ENCODE measurements at places on chromosomes 4 and X.

DNA sequence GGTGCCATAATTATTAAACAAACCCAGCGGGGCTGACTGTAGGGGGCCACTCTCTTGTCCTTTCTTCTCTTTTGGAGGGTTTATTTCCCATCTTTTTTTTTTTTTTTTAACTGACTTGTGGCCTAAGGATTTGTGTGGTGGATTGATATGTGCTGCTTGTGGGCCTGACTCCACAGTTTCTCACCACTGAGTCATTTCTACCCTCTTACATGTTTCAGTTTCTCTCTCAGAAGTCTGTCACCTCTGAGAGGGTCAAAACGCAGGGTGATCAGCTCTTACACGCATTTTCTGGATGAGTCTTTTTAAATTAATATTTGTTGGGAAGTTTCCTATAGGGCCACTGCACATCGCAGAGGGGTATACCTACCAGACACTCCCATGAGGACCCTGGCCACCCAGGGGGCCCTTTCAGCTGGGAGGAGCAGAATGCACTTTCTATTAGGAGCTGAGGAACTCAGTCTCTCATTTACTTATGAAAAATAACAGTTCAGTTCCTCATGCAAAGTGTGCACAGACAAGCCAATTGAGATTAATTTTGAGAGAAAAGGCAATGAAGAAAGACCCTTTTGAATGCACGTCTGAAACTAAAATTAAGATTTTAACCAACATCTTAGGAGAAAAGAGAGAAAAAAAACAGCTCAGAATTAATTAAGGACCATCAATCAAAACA, 407.9 kb downstream of the TECRL start:
- no peak for DNase-seq

DNA sequence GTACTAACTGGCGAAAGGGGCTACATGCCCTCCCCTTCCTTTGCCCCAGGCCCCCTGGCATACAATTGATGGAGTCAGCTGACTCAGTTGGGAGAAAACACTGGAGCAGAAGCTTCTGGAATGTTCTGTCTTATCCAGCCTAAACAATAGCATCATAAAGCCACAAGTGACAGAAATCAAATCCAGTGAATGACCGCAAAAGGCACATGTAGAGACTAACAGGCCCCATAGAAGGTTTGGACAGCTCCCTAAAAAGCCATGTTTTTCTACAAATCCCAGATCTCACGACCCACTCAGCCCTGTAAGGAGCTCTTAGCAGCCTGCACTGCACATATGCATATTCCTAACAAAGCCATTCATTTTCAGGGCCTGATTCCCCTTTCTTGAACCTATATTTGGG, 25.1 kb downstream of the SCARB2 start:
- no peak for DNase-seq

GRCh38 chr4:159425737-159426305, 322.9 kb downstream of the RAPGEF2 start:
- DNase-seq = no peak

- DNase-seq = peak; percentile 74
Measured at GRCh38 chr4:122758033-122758432, 25.5 kb downstream of the BBS12 start.

- no peak for DNase-seq
Measured at GRCh38 chr4:76665153-76665552, 230.1 kb downstream of the SHROOM3 start.

GRCh38 chrX:81259714-81260395, 58.0 kb downstream of the SH3BGRL start:
- DNase-seq = no peak

Data from eye (tissue), 1 donor.